ENCODE measurements at places on chromosomes 4 and X.
A peak's percentile ranks its signal among the peaks of the same experiment; 100 is the strongest.

DNA sequence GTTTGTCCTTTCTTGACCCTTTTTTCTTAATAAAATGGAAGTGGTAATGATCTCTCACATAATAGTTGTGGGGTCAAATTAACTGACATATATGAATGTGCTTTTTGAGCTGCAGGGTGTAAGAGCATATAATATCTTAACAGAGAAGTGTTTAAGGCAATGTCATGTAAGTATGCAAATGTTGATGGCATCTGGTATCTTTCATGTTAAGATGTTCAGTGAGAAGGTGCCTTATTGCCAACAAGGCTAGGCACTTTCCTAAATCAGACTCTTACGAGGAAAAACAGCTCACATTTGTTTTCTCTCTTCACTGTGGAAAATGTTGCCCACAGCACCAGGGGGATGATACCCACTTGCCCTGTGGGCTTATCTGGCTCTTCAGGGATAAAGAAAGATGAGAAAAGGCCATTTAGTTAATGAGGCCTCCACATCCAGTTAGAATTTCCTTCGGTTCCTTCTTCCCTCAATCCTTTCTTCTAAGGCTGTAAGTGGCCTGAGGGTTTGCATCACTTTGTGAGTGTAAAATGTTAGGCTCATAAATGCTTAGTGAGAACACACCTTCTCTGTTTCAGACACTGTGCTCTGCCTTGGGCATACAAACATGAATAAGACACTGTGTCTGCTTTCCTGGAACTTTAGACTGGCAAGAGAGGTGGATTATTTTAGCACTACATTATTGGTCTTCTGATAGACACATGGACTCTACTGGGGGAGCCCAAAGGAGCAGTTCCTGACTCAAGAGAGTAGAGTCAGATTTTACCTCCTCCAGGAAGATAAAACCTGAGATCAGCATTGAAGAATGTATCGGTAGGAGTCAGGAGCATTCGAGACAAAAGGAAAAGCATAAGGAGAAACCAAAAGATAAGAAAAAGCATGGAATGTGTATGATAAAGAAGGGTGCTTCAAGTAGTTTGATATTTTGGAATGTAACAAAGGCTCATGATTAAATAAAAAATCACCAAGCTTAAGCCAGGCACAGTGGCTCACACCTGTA, 135.5 kb downstream of the SOWAHB start:
- no peak for DNase-seq

- DNase-seq, result no peak
Measured at GRCh38 chr4:36321176-36321575, 39.8 kb downstream of the DTHD1 start.

DNA sequence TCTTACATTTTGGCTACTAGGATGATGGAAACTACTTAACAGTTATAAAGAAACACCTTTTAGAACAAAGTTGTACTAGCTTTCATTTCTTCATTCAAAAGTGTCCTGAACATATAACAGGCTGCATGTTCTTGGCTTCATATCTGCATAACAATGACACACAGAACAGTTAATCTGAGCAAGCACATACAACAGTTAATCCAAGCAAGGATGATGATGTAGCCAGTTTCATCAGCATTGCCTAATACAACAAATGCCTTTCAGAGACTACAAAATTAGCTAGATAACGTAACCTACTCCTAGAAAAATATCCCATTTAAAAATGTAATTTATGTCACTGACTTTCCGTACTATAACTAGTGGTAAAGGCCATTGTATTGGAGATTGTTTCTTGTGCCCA, 182.1 kb downstream of the SCFD2 start:
- DNase-seq, result no peak

GRCh38 chr4:105709081-105709450, 482 bp downstream of the GSTCD start:
- peak; percentile 3 for DNase-seq

DNA sequence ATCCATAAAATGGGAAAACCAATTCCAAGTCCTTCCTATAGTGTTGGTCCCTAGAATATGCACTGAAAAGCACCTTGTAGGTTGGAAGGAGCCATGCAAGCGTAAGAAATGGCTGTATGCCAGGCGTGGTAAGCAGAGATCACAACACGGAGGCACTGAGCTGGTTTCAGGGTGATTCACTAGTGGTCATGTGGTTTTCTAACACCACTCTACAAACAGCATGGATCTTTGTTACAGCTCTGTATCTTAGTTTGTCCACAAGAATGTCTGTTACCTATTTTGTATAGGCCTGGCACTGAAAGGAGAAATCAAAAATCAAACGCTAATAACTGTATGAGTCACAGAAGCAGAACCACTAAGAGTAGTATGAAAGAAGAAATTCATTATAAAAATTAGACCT, 71.9 kb downstream of the MAGEB17 start:
- DNase-seq, result no peak

DNA sequence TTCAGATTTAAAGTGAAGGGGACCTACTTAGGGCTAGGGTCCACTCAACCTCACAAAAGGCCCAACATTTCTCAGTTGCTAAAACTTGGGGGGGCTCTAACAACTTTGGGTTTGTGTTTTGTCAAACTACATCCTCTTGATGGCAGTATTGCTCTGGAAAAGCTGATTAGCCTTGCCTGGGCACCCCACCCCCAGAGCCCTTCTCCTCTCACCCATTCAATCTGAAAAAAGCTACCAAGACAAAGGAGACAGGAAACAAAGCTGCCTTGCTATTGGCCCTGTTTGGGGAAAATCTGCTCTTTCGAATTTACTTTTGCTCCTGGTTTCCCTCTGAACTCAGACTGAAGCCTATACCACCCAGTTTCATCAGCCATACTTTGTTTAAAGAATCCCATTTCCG, 195.2 kb upstream of the STK26 start:
- peak; percentile 41 for DNase-seq

DNA sequence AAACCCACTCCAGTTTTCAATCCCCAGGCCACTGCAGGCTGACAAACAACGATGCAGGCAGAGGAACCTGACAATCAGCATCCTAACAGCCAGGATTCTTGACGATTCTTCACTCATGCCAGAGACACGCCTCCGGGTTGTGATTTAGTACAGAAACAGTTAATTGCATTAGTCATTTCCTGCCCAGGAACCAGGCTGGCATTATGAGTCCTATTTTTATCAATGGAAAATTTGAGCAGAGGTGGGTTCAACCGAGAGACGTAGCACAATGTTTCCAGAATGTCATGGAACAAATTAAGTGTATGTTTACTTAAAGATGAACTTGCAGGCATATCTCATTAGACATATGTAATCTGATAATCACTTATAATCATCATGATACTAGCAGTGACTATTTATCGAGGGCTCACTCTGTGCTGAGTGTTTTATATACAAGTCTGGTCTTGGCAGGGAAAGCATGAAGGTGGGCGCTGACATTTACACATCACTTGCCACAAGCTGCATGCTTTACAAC, 159.7 kb downstream of the NSUN7 start:
- peak; percentile 50 for DNase-seq

GRCh38 chrX:46683048-46683447, 75.9 kb downstream of the SLC9A7 start:
- DNase-seq, result no peak

- DNase-seq, result no peak
Measured at GRCh38 chr4:2465032-2465431, 3.9 kb upstream of the RNF4 start.

GRCh38 chr4:181105487-181105886, 1137.7 kb upstream of the TENM3 start:
- DNase-seq, result no peak

- no peak for DNase-seq
Measured at GRCh38 chr4:3491681-3492405, 28.7 kb downstream of the DOK7 start.

DNA sequence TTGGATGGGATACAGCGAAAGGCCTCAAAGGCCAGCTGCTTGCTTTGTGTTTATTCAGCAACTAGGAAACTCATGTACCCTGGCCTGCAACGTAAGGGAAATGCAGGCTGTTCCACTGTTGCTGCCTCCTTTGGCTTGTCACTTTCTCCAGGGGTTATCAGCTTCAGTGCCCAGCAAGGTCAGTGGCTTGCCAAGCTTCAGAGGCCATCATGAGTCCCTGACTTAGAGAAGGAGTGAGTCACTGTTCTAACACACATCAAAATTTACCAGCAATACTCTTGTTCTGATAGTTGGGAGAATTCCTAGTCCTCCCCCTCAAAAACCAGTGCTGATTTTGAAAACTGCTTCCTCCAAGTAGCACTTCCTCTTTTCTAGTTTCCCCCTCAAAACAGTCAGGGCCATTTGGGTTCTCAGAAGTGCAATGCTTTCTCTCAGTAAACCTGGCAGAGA, 250.8 kb downstream of the ARHGAP24 start:
- no peak for DNase-seq

GRCh38 chr4:35993606-35994005, 250.7 kb downstream of the ARAP2 start:
- no peak for DNase-seq

DNA sequence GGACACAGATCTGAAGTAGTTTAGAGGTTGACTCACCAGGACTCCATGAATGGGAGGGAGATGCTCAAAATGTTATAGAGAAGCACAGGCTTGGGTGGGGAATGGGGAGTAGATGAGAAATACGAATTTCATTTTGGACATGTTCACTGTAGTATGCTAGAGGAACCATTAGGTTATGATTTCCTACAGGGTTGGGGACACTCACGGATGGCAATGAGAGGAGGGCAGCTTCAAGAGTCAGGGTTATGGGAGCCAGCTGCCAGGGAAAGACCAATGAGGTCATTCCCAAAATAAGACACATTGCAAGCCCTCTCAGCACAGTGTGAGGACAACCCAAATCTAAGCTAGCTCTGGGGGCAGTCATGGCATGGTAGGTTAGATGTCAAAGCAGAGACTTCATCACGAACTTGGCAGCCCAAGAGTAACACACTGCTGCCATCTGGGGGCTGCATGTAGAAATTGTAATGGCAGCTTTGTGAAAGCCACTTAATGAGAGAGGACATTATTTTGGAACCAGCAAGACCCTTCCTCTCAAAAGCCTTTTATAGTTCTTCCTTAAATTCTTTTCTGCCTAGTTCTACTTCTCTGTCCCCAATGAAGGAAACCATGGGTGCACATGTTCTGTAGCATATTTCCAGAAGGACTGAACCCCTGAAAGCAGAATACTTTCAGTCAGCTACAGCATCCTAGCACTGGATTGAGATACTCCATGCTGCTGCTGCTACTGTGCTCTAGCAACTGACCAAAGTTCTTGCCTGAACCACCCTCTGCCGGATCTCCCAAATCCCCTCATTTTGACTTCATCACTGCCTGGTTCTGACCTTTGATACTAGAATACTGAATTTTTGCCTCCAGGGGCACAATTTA, 16.2 kb upstream of the ZCCHC12 start:
- DNase-seq, result peak; percentile 4

DNA sequence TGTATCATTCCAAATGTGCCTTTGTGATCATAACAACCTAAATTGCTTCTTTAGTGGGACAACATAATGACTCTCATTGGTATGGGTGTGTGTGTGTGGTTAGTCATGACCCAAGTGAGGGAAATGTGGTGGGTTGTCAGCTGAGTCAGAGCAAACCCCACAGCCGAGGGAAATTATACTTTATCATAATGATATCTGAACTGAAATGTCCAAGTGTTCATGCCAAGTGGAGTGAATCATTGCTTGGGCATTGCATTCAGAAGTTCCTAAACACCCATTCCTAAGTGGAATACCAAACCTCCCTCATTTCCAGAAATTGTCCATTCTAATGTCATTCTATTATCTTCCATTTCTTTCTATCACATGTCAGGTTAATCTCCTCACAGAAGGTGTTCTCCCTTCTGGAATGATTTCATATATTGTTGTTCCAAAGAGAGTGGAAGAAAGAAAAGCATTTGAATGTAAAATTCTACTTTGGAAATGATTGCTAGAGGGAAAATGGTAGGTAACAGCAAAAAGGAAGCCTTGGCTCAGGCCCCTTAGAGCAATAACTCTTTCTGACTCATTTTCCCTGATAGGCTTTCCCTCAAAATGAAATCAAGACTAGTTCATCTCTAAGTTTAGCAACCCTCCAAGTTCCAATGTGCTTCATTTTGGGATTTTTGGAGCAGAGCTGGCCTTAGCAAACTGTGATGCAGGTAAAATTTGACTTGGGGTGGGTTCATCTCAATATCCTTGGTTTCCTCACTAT, 230.7 kb upstream of the KCNIP4 start:
- no peak for DNase-seq

GRCh38 chrX:45850197-45850774, 649.6 kb upstream of the DIPK2B start:
- DNase-seq, result peak; percentile 11

GRCh38 chrX:154890990-154891639, 5.0 kb downstream of the F8A1 start:
- no peak for DNase-seq

GRCh38 chr4:174734181-174734580, 94.9 kb downstream of the GLRA3 start:
- DNase-seq, result no peak

- DNase-seq, result no peak
Measured at GRCh38 chr4:145090380-145090779, 7.6 kb downstream of the ANAPC10 start.

DNA sequence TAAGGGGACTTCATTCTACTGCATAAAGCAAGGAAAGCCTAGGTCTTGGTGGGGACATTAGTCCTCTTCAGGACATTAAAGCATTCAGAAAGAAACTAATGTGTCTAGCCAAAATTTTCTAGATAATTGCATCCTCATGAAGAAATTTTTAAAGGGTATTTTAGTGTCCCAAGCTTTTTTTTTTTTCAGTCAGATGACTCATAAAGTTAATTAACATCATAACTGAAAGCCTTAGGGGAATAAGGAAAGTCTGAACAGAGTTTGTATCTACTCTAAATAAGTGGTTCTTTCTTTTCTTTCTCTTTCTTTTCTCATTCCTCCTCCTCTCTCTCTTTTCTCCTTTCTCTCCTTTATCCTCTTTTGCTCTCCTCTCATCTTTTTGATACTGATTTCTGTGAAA, 202.4 kb downstream of the ADAMTS3 start:
- no peak for DNase-seq

DNA sequence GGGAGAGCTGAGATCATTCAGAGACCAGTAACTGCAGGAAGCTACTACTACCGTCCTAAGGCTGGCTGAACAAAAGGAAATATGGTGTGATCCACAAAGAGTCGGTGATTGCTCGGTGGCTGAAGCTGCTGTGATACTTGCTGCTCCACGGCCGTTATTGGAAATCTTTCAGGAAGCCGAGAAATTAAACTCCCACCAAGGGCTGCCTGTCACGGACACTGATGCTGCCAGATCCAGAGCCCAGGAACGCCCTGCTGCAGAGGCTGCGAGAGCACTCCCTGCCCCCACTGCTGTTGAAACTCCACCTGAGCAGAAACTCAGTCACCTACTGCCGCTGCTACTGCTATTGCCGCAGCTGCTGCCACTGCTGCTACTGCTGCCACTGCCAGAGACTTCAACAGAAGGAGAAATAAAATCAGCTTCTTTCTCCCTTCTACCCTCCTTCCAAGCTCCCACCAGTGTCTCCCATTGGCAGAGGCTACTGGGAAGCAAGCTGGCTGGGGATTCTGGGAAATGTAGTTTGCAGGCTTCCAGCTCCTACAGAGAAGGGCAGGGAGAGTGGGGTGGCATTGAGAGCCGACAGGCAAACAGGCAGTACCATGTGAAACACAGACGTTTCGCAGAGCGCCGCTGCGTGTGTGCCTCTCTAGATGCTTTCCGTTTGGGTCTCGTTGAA, 126.0 kb upstream of the ENPP6 start:
- peak; percentile 36 for DNase-seq

Measured in stimulated activated CD4-positive, alpha-beta T cell treated with anti-CD3 and anti-CD28 coated beads, TNF-alpha, amount 100 ng/mL, for 48 hours (primary cell).